ENCODE measurements at places on chromosomes 2 and 18. TPM values are rescaled to one million over a fixed set of nuclear protein-coding genes. Genes with fewer than 3 reads are reported as not detected.

The C2orf81 gene
- 3.4 TPM for total RNA-seq

The CCDC121 gene
- 0.47 TPM for total RNA-seq

The MGAT4A gene
- total RNA-seq = 200 TPM

The SERPINB11 gene
- not detected for total RNA-seq

The FOXD4L1 gene
- total RNA-seq = not detected

The NCKAP1 gene
- 2.5 TPM for total RNA-seq

The BOD1L2 gene
- total RNA-seq = not detected

The B3GNT2 gene
- 47.7 TPM for total RNA-seq

The GNAL gene
- 0.11 TPM for total RNA-seq

- H3K27ac ChIP-seq = no peak overlapping the region
- no peaks in the 10 kb centered on the region for H3K27me3 ChIP-seq
- no peaks in the 10 kb centered on the region for H3K4me1 ChIP-seq
- no peak overlapping the region for H3K4me3 ChIP-seq
- H3K36me3 ChIP-seq = no peaks in the 10 kb centered on the region
Observed at GRCh38 chr2:79993144-79993543, 311.4 kb downstream of the LRRTM1 start.

- no peaks in the 10 kb centered on the region for H3K27me3 ChIP-seq
- no peak overlapping the region for H3K4me3 ChIP-seq
- no peak overlapping the region for H3K27ac ChIP-seq
- no peaks in the 10 kb centered on the region for H3K36me3 ChIP-seq
- DNase-seq = no peak
- peaks cover 7% of the 10 kb centered on the region for H3K4me1 ChIP-seq
Observed at GRCh38 chr2:30713698-30714097, 93.5 kb downstream of the CAPN13 start.

- H3K4me1 ChIP-seq = no peaks in the 10 kb centered on the region
- H3K27me3 ChIP-seq = no peaks in the 10 kb centered on the region
- H3K4me3 ChIP-seq = no peak overlapping the region
- no peaks in the 10 kb centered on the region for H3K36me3 ChIP-seq
Observed at GRCh38 chr2:239772721-239773120, 252.4 kb downstream of the NDUFA10 start.

GRCh38 chr2:119760237-119760955, 674 bp downstream of the PTPN4 start:
- H3K27ac ChIP-seq = no peak overlapping the region
- H3K36me3 ChIP-seq = no peaks in the 10 kb centered on the region
- H3K27me3 ChIP-seq = no peaks in the 10 kb centered on the region
- peak overlapping the region; percentile 92 for H3K4me3 ChIP-seq

DNA sequence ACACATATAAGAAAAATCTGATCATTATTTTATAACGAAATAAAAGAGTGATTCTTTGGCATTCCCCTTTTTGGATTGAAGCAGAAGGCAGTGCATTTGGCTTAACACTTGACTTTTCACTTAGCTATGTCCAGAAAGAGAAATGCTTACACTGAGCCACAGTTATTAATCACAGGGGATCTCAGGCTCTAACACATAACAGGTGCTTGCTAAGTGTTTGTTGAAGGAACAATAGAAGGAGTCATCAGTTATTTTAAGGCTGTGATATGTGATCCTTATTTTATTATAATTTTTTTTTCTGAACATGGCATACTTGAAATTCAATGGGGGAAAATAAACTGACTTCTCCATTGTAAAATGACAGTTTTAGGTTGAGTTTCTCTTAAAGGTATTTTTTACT, 209.5 kb downstream of the UBE2E3 start:
- no peaks in the 10 kb centered on the region for H3K4me1 ChIP-seq
- H3K4me3 ChIP-seq = no peak overlapping the region
- H3K27ac ChIP-seq = no peak overlapping the region
- no peak for DNase-seq

DNA sequence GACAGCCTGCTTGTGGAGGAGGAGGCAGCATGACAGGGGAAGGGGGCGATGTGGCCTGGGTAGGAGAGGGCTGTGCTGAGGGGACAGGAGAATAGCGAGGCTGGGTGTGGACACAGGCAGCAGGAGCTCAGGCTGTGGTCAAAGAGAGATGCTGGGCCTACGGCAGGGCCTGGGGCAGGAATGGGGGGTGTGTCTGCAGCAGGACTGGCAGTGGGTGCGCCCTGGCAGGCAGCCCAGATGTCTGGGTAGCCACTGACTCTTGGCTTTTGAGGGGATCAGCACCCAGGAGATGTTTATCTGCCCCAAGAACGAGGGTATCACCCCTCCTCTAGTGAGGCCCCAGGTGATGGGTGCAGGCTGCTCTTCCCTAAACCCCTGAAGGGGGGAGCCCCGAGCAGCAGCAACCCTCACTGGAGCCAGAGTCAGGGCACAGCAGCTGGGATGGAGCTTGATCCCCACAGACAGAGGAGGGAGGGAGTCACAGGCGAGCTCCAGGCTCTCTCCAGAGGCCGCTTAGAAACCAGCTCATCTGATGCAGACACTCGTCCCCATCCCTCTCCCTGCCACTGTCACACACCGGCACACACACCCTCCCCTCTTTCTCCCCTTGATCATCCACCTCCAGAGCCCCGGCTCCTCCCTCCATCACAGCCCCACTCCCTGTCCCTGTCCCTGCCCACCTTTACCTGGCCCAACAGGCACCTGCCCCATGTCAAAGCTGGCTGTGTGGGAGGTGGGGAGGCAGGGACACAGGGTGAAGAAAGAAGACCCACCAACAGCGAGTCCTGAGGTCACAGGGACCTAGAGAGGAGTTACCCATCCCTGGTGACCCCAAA, 29.8 kb upstream of the TNS1 start:
- no peak for DNase-seq
- H3K4me1 ChIP-seq = peaks cover 19% of the 10 kb centered on the region
- no peaks in the 10 kb centered on the region for H3K27me3 ChIP-seq
- H3K36me3 ChIP-seq = no peaks in the 10 kb centered on the region
- no peak overlapping the region for H3K27ac ChIP-seq

DNA sequence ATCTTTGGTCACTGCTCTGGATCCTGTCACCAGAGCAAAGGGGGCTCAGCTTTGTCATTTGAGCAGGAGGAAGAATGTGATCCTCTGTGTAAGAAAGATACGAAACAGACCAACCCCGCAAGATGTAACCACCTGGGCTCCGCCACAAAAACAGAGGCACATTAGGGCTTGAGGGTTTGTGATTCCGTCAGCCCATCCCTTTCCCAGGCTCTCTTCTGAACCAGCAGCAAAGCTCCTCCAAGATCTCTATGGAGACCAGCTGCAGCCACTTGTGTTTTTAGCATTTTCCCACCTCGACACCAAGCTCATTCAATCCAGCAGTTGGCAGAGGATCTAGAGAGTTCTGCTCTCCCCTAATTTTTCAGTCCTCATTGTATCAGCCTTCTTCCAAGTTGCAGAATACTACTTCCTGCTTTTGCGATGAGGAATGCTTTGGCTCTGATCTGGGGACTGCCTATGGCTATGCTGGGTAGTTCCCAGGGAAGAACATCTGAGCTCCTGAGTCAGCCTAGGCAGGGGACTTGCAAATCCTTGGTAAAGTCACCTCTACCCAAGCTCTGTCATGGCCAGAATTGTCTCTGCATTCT, 139.6 kb upstream of the RAB12 start:
- H3K27me3 ChIP-seq = peaks cover 3% of the 10 kb centered on the region
- H3K4me1 ChIP-seq = no peaks in the 10 kb centered on the region
- H3K36me3 ChIP-seq = no peaks in the 10 kb centered on the region

- no peak overlapping the region for H3K27ac ChIP-seq
- peaks cover 48% of the 10 kb centered on the region for H3K36me3 ChIP-seq
- no peak for DNase-seq
- no peaks in the 10 kb centered on the region for H3K4me1 ChIP-seq
- no peak overlapping the region for H3K4me3 ChIP-seq
- no peaks in the 10 kb centered on the region for H3K27me3 ChIP-seq
Observed at GRCh38 chr2:134351016-134351415, 97.1 kb downstream of the MGAT5 start.

DNA sequence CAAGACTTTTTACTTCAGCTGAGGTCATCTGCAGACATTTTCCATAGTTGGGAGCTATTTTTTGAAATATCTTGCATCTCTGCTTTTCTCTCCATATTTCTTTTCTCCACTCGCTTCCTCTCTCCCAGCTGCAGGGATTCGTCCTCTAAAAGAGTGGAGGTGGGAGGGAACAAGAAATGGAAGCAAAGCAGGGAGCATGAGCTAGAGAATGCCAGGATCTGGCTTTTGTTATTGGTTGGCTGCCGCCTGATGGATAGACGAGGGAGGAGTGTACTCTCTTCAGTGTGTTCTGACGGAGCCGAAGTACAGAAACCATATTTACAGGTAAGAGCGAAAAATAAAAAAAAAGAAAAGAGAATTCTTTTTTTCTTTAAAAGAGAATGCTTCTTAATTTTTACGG, at the start of gene CSRNP3:
CSRNP3 (plus strand) TSS at position 282 of the 400 bp plus-strand sequence. CDS start 125,368 bp downstream, outside the sequence.
- H3K27me3 ChIP-seq = no peaks in the 10 kb centered on the region
- no peak within 1 kb of the TSS for H3K27ac ChIP-seq
- no peaks in the 10 kb centered on the region for H3K36me3 ChIP-seq

DNA sequence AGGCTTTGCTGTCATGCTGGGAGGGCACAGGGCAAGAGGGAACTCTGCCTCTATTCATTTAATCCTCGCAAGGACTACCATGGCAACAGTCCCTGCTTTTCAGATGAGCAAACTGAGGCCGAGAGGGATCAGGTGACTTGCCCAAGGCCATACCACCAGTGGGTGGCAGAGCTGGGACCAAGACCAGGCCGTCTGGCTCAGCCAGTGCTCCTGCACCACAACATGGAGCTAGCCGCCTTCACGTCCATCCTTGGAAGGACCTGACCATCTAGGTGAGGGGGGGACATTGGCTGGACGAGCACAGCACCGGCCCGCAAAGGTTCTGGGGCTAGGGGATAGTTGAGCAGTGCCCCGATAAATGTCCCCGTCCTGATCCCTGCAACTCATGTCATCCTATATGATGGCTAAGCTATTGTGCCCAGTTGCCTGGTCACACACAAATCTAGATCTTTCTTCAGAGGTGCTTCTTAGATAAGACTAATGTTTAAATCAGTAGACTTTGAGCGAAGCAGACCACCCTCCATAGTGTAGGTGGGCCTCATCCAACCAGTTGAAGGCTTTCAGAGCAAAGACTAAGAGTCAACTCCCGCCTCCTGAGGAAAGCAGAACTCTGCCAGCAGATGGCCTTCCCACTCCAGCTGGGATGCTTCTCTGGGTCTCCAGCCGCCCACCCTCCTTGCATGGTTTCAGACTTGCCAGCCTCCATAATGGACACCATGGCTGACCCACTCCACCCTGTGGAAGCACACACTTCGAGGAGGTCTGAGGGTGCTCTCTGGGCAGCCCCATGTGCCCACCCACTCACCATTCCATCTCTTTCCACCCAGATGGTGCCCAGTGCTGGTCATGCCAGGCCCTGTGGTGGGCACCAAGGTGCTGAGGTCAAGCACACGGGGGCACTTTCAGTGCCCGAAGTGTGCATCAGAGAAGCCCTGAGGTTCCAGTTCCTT, 214.8 kb upstream of the RAB6C start:
- H3K27me3 ChIP-seq = peaks cover 3% of the 10 kb centered on the region
- H3K4me3 ChIP-seq = no peak overlapping the region
- no peaks in the 10 kb centered on the region for H3K4me1 ChIP-seq
- no peaks in the 10 kb centered on the region for H3K36me3 ChIP-seq
- no peak for DNase-seq
- H3K27ac ChIP-seq = no peak overlapping the region

GRCh38 chr2:236184701-236185100, 16.5 kb upstream of the GBX2 start:
- H3K27me3 ChIP-seq = peaks cover 27% of the 10 kb centered on the region
- no peak overlapping the region for H3K4me3 ChIP-seq
- H3K36me3 ChIP-seq = no peaks in the 10 kb centered on the region
- no peak overlapping the region for H3K27ac ChIP-seq

GRCh38 chr2:74142340-74142739, 5.4 kb downstream of the BOLA3 start:
- H3K36me3 ChIP-seq = peaks cover 27% of the 10 kb centered on the region
- no peak overlapping the region for H3K27ac ChIP-seq
- DNase-seq = no peak
- no peaks in the 10 kb centered on the region for H3K27me3 ChIP-seq

DNA sequence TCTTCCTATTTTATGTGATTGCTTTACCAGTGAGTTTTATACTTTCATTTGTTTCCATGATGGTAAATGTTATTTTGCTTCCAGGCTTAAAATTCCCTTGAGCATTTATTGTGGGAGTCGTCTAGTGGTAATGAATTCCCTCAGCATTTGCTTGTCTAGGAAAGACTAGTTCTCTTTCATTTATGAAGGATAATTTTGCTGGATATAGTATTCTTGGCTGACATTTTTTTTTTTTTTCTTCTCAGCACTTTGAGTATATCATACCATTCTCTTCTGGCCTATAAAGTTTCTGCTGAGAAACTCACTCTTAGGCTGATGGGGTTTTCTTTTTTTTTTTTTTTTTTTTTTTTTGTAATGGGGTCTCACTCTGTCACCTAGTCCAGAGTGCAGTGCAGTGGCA, 99.1 kb downstream of the EDAR start:
- DNase-seq = no peak
- H3K27ac ChIP-seq = no peak overlapping the region
- no peak overlapping the region for H3K4me3 ChIP-seq
- H3K27me3 ChIP-seq = no peaks in the 10 kb centered on the region
- H3K4me1 ChIP-seq = no peaks in the 10 kb centered on the region
- peaks cover 5% of the 10 kb centered on the region for H3K36me3 ChIP-seq

DNA sequence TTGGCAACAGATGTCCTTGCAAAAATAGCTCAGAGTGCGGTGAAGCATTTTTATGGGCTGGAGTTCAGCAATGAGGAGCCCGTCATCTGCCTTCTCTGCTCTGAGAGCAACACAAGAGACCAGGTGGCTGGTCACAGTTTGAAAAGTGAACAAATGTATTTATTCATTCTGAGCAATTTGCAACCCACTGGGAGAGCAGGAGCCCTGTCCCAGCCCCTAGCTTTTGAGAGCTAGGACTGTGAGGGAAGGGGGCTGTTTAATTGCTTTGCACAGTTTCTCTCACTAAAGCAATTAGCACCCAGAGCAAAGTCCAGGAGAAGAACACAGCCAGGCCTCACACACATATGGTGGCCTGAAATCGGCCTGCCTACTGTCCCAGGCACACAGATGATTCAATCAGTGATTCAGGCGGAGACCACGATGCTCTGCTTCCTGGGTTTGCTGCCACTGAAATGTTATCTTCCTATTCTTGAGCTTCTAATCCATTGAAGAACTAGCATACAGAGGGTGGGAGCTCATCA, 646.1 kb upstream of the ACVR2A start:
- no peak overlapping the region for H3K4me3 ChIP-seq
- H3K27me3 ChIP-seq = no peaks in the 10 kb centered on the region
- no peak for DNase-seq
- H3K36me3 ChIP-seq = no peaks in the 10 kb centered on the region
- no peaks in the 10 kb centered on the region for H3K4me1 ChIP-seq
- H3K27ac ChIP-seq = no peak overlapping the region
